ENCODE measurements at places on chromosomes 4 and X. TPM values are rescaled to one million over a fixed set of nuclear protein-coding genes. Genes with fewer than 3 reads are reported as not detected.
A peak's percentile ranks its signal among the peaks of the same experiment; 100 is the strongest.

PPBP gene
- polyA plus RNA-seq: 0.80 TPM

DIPK2B gene
- polyA plus RNA-seq: not detected

PRRG3 gene
- not detected for polyA plus RNA-seq

TEX13D gene
- not detected for polyA plus RNA-seq

SMPX gene
- polyA plus RNA-seq: not detected

CFAP47 gene
- polyA plus RNA-seq: not detected

UGT8 gene
- not detected for polyA plus RNA-seq

SMIM10 gene
- polyA plus RNA-seq: 0.26 TPM

GRCh38 chr4:52212702-52213101 is 161.6 kb downstream of the SPATA18 start:
- no peak for DNase-seq

- no peak for DNase-seq
Measured at GRCh38 chr4:95272036-95272435, 276.7 kb downstream of the UNC5C start.

DNA sequence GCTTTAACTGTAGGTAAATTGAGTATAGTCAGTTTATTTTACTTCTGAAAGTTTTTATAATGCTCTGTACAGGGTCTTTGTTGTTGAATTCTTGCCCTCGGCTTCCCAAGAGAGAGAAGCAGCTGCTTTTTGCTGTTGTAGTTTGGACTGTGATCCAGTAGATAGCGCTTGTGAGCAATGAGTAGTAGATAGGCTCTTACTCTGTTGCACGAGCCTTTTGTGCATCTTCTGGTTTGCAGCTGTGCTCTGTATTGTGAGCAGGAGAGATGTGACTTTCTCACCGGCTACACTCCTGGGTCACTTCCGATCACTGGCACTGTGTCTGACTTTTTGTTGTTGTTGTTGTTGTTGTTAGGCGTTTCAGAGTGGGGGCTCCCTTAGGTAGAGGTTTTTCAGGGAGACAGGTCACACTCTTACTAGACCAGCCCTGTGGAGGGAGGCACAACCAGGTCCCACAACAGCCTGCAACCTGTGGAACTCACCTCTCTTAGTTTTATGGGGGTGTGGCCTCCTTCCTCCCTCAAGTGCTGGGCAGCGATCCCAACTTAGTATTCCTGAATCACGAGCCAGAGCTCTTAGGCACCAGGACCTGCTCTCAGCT is 822.1 kb upstream of the GALNTL6 start:
- no peak for DNase-seq

GRCh38 chr4:53592122-53592521 is 836 bp upstream of the LNX1 start:
- DNase-seq: no peak

GRCh38 chrX:105269386-105269785 is 48.9 kb upstream of the TEX13A start:
- DNase-seq: no peak

DNA sequence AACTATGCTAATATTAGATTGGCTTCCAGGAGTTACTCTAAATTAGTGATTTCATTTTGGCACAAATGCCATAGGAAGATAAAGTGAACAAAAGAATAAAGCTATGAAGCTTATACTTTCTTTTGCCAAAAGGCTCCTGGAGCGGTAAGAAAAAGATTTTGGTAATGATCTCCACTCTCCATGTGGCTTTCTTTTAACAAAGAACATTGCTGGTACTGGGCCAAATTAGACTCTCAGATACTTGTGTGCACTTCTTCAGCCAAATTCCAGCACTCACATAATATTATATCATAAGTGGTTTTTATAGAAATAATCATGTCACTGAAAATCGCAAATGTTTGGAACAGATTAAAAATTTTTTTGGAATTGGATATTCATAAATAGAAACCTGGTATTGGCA is 142.4 kb upstream of the FGF13 start:
- no peak for DNase-seq

DNA sequence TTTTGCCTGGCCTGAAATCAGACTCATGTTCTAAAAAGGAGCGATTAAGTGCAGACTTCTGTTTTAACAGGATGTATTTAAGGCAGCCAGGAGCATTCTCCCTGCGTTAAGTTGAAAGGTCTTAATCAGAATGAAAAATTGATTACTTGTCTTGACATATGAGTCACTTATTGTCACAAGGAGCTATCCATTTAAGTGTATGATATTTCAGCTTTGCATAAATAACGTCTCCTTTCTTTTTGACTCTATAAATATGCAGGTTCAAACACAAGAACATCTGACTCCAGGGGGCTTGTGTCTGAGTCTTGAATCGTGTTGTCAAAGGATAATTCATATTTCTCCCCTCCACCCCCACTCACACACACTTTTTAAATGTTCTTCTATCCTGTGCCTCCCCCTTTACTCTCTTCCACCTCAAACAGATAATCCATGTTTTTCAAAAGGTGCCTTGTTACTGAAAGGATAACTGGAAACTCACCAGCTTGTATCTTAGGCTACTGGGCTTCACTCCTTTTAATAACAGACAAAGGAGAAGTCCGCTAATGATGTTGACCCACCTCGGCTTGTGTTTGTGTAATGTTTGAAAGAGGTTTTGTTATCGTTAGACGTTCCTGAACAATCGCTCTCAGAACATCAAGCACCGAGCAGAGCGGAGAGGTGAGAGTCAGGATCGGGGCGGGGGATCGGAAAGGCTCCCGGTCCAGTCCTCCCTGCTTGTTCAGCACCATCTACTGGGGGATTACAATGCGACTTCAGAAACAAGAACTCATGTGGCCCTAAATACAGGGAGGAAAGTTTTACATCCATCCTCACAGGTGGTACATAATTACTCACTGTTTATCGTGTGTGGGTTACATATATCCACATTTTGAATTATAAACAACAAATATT is 107.5 kb upstream of the RPL34 start:
- DNase-seq: no peak

DNA sequence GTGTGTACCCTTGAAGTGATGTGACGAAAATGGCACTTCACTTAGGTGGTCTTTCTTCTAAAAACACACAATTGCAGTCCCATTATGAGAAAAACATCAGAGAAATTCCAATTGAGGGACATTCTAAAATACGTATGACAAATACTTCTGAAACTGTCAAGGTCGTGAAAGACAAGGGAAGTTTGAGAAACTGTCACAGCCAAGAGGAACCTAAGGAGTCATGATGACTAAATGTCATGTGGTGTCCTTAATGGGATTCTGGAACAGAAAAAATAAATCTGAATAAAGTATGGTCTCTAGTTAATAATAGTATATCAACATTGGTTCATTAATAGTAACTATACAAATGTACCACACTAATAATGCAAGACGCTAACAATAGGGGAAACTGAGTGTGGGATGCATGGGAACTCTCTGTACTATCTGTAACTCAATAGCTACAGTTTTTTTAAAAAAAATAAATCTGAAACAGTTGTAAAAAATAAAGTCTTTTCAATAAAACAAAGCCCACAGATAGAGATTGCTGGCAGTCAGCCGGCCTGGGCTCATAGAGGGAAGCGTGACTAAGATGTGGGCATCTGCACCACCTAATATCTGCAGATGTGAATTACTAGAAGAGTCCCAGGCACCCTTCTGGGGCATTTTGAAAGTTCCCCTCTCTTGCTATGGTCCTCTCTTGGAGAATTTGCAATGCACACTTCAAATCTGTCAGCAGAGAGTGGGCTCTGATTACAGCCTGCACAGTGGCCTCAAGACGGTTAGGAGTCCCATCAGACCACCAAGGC is 47.6 kb downstream of the MID1IP1 start:
- peak; percentile 84 for DNase-seq

- no peak for DNase-seq
Measured at GRCh38 chr4:46390355-46391058, 579 bp upstream of the GABRA2 start.

- DNase-seq: no peak
Measured at GRCh38 chrX:124328765-124329164, 3.7 kb upstream of the TEX13D start.

- no peak for DNase-seq
Measured at GRCh38 chrX:102599951-102600579, 750 bp downstream of the ARMCX5 start.

- no peak for DNase-seq
Measured at GRCh38 chrX:75229774-75230173, 44.1 kb upstream of the UPRT start.

DNA sequence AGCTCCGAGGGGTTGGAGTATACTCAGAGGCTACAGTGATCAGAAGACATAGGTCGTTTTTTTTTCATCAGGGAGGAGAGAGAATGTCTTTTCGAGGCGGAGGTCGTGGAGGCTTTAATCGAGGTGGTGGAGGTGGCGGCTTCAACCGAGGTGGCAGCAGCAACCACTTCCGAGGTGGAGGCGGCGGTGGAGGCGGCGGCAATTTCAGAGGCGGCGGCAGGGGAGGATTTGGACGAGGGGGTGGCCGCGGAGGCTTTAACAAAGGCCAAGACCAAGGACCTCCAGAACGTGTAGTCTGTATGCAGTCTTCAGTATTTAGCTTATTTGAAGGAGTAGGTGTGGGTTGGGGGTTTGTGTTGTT is 500 bp downstream of the GAR1 start:
- no peak for DNase-seq

DNA sequence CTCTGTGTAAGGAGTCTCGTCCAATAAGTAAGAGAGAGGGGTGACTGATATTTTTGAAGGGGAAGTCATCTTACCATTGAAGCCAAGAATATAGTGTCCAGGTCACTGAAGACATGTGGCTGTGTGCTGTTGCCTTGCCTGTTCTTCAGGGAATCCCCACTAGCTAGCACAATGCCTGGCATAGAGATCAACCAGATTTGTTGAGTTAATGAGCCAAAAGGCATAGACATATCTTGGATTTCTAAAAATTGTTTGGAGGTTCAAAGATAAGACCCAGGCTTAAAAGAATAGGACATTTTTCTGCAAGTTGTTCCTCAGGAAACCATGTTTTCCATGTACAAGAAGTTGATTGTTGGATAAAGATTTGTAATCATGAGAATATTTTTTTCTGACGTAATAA is 119.3 kb upstream of the DKK2 start:
- no peak for DNase-seq

DNA sequence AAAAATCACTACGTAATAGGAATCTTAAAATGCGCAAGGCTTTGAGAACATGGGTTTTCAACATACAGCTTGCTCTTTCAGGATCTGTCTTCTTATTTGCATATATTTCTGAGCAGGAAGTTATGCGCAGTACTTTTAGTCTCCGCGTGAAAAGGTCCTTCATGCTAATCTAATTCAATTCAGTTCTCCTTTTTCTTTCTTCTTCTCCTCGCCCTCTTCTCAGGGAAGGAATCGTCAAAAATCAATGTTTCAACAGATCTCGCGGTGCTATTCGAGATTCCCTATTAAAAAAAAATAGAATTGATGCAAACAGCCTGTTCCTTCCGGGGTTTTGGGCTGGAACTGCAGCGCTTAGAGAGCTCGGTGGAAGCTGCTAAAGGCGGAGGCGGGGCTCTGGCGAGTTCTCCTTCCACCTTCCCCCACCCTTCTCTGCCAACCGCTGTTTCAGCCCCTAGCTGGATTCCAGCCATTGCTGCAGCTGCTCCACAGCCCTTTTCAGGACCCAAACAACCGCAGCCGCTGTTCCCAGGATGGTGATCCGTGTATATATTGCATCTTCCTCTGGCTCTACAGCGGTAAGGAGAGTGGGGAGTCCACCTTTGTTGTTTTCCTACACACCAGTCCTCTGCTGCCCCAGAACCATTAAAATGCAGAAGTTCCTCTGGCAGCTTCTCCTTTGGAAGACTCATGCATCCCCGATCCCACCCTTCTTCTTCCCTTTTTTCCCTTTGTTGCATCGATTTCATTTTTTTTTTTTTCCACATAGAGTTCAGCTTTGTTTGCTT is at the start of the genes HMGN5 and SH3BGRL:
HMGN5 (minus strand) TSS at position 243 of the 785 bp plus-strand sequence. CDS start 80,364 bp downstream, outside the sequence.
SH3BGRL (plus strand) TSS at position 432 of the 785 bp plus-strand sequence; CDS start at position 531, 99 bp downstream.
- peak; percentile 55 for DNase-seq

Data from CD14-positive monocyte (primary cell).